ENCODE measurements at places on chromosomes 3 and 15. TPM values are rescaled to one million over a fixed set of nuclear protein-coding genes. Genes with fewer than 3 reads are reported as not detected.

DNA sequence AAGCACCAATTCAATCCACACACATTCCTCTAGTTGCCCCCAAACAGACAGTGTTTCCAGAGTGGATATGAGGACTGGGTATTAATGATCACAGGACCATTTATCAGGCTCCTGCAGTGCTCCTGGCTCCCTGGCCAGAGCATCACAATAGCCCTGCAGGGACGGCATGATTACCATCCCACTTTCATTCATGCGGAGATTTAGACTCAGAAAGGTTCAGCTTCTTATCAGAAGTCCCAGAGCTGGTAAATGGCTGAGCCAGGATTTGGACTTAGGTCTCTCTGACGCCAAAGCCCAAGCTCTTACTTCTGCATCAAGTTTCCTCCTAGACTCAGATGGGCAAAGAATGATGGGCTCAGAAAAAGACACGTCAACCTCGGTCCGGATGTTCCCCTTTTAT lies 2.9 kb upstream of the EPHB3 start:
- H3K27me3 ChIP-seq: no peaks in the 10 kb centered on the region
- H3K27ac ChIP-seq: no peak overlapping the region
- no peak overlapping the region for H3K4me3 ChIP-seq
- DNase-seq: no peak
- H3K36me3 ChIP-seq: no peaks in the 10 kb centered on the region
- peaks cover 13% of the 10 kb centered on the region for H3K4me1 ChIP-seq

GRCh38 chr15:45386420-45386819 lies 8.1 kb upstream of the GATM start:
- no peaks in the 10 kb centered on the region for H3K27me3 ChIP-seq
- H3K36me3 ChIP-seq: no peaks in the 10 kb centered on the region
- DNase-seq: no peak
- peak overlapping the region; percentile 41 for H3K27ac ChIP-seq
- no peak overlapping the region for H3K4me3 ChIP-seq
- peaks cover 10% of the 10 kb centered on the region for H3K4me1 ChIP-seq

- H3K27ac ChIP-seq: no peak overlapping the region
- DNase-seq: no peak
- no peaks in the 10 kb centered on the region for H3K4me1 ChIP-seq
Measured at GRCh38 chr3:119585856-119586570, 6.7 kb downstream of the ADPRH start.

GRCh38 chr3:135927155-135927554 lies 38.4 kb upstream of the PPP2R3A start:
- no peak for DNase-seq
- H3K4me3 ChIP-seq: no peak overlapping the region
- no peak overlapping the region for H3K27ac ChIP-seq
- H3K36me3 ChIP-seq: no peaks in the 10 kb centered on the region
- no peaks in the 10 kb centered on the region for H3K27me3 ChIP-seq
- peaks cover 5% of the 10 kb centered on the region for H3K4me1 ChIP-seq

GRCh38 chr15:100926258-100926657 lies 7.1 kb downstream of the LRRK1 start:
- DNase-seq: no peak
- H3K27ac ChIP-seq: no peak overlapping the region
- no peaks in the 10 kb centered on the region for H3K36me3 ChIP-seq

GRCh38 chr3:28973609-28974008 lies 307.3 kb upstream of the RBMS3 start:
- H3K4me1 ChIP-seq: no peaks in the 10 kb centered on the region
- no peaks in the 10 kb centered on the region for H3K27me3 ChIP-seq
- no peaks in the 10 kb centered on the region for H3K36me3 ChIP-seq
- no peak overlapping the region for H3K27ac ChIP-seq

DNA sequence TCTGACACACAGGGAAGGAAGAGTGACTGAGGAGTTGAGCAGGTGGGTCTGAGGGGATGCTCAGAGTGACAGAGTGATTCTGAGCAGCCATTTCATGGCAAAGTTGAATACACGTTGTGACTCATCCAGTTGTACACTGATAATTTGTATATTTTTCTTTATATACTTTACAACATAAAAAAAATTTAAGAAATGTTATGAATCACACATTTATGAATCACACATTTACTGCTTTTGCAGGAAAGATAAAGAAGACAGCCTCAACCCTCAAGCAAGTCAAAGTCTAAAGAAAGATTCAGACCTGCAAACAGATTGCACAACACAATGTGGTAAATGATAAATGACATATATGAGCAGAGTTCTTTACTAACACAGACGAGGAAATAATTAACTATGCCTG lies 21.0 kb upstream of the CHMP2B start:
- no peaks in the 10 kb centered on the region for H3K27me3 ChIP-seq
- no peaks in the 10 kb centered on the region for H3K36me3 ChIP-seq
- H3K4me1 ChIP-seq: no peaks in the 10 kb centered on the region
- DNase-seq: no peak
- H3K27ac ChIP-seq: no peak overlapping the region
- H3K4me3 ChIP-seq: no peak overlapping the region

The GPR87 gene
- not detected for total RNA-seq

DNA sequence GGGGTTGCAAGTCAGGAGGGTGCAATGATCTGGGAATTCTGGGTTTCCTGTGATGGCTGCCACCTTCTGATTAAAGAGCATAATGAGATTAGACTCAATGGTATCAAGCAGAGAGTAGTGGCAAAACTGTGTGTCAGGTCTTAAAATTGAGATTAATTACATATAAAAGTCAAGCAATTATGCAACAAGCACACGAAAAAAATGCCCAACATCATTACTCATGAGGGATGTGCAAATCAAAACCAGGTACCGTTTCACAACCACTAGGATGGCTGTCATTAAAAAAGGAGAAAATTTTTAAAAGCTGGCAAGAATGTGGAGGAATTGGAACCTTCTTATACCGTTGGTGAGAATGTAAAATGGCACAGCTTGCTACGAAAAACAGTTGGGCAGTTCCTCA lies 205.0 kb downstream of the OSBPL10 start:
- H3K27me3 ChIP-seq: no peaks in the 10 kb centered on the region
- no peak for DNase-seq
- H3K36me3 ChIP-seq: no peaks in the 10 kb centered on the region
- no peak overlapping the region for H3K4me3 ChIP-seq

The DGKG gene
- 35.1 TPM for total RNA-seq

DNA sequence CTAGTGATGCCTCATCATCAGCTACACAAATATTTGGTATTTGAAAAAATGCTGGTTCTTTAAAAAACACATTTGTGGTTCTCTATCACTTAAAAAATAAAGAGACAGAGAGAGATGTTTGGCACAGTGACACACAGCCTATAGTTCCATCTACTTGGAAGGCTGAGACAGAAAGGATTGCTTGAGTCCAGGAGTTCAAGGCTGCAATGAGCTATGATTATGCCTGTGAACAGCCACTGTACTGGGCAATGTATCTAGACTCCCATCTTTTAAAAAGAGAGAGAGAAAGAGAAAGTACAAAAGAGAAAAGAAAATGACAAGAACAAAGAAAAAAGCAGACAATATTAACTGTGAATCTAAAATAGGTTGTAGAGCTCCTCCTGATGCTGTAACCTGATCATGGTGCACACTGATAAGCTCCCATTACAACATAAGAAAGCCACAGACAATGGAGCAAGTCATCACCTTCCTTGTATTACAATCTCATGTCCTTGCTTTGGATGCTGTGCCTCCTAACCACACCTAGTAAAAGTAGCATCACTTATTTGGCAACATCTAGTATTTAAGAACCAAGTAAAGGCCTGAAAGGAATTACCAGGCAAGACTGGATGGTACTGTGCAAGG lies 31.7 kb upstream of the MAP4 start:
- no peak overlapping the region for H3K27ac ChIP-seq
- H3K4me3 ChIP-seq: no peak overlapping the region
- H3K36me3 ChIP-seq: no peaks in the 10 kb centered on the region

DNA sequence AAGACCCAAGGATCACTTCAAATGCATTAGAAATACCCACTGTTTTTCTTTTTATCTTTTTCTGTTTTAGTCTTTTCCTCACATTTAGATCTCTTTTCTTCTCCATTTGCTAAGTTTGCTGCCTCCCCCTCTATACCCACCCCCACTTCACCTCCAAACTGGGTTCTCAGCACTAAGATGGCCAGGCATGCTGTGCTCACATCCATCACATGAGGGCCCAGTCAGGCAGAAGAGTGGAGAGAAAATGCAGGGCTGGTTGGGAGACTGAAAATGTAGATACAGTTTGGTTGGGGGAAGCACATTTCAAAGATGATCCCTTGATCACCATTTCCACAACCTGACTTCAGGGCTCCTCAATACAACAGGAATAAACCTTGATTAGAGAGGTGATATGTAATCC lies 8.7 kb downstream of the GAP43 start:
- H3K27ac ChIP-seq: no peak overlapping the region
- no peak for DNase-seq
- H3K4me3 ChIP-seq: no peak overlapping the region

- H3K4me3 ChIP-seq: no peak overlapping the region
- DNase-seq: no peak
- H3K27me3 ChIP-seq: no peaks in the 10 kb centered on the region
- no peaks in the 10 kb centered on the region for H3K36me3 ChIP-seq
- H3K4me1 ChIP-seq: no peaks in the 10 kb centered on the region
- H3K27ac ChIP-seq: no peak overlapping the region
Measured at GRCh38 chr15:48149858-48150257, 28.2 kb downstream of the MYEF2 start.

GRCh38 chr3:53046171-53047170 lies 598 bp upstream of the SFMBT1 start:
- no peaks in the 10 kb centered on the region for H3K4me1 ChIP-seq
- H3K27me3 ChIP-seq: no peaks in the 10 kb centered on the region
- H3K27ac ChIP-seq: peak overlapping the region; percentile 91

DNA sequence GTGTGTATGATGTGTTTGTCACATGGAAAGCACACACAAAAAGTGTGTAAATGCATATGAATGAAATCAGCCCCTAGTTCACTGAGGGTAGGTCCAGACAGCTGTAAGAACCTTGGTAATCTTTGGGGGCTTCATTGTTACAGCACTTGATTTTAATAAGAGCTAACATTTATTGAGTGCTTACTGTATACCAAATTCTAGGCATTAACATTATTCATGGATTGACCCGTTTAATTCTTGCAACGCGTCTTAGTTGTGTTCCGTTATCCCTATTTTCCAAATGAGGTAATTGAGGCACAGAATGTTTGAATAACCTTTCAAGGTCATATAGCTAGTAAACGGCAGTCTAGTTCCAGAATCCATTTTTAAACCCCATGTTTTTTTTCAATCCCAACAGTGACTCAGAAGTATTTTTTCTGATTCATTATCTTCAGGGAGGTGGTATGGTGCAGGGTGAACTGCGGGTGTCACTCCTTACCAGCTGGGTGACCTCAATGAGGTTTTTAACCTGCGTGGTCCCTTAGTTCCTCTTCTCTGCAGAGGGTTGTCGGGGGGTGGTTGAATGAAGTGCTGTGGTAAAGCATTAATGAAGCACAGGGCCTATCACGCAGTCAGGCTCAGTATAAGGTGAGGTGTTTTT lies 14.2 kb downstream of the RAB8B start:
- DNase-seq: no peak
- peaks cover 4% of the 10 kb centered on the region for H3K4me1 ChIP-seq
- H3K36me3 ChIP-seq: no peaks in the 10 kb centered on the region
- no peaks in the 10 kb centered on the region for H3K27me3 ChIP-seq
- H3K27ac ChIP-seq: no peak overlapping the region
- no peak overlapping the region for H3K4me3 ChIP-seq

GRCh38 chr15:27573805-27574485 lies 525.2 kb downstream of the OCA2 start:
- no peaks in the 10 kb centered on the region for H3K4me1 ChIP-seq
- H3K27me3 ChIP-seq: no peaks in the 10 kb centered on the region
- H3K4me3 ChIP-seq: no peak overlapping the region
- DNase-seq: no peak

The SLC28A2 gene
- total RNA-seq: not detected

- DNase-seq: peak; percentile 73
- H3K27ac ChIP-seq: no peak overlapping the region
- H3K4me1 ChIP-seq: no peaks in the 10 kb centered on the region
- no peak overlapping the region for H3K4me3 ChIP-seq
- no peaks in the 10 kb centered on the region for H3K27me3 ChIP-seq
Measured at GRCh38 chr3:39879581-39879980, 70.2 kb downstream of the MYRIP start.

GRCh38 chr15:80031841-80032240 lies 27.6 kb upstream of the ZFAND6 start:
- no peak overlapping the region for H3K4me3 ChIP-seq
- H3K27me3 ChIP-seq: no peaks in the 10 kb centered on the region
- no peaks in the 10 kb centered on the region for H3K36me3 ChIP-seq
- H3K27ac ChIP-seq: no peak overlapping the region

The USF3 gene
- total RNA-seq: 33.4 TPM

DNA sequence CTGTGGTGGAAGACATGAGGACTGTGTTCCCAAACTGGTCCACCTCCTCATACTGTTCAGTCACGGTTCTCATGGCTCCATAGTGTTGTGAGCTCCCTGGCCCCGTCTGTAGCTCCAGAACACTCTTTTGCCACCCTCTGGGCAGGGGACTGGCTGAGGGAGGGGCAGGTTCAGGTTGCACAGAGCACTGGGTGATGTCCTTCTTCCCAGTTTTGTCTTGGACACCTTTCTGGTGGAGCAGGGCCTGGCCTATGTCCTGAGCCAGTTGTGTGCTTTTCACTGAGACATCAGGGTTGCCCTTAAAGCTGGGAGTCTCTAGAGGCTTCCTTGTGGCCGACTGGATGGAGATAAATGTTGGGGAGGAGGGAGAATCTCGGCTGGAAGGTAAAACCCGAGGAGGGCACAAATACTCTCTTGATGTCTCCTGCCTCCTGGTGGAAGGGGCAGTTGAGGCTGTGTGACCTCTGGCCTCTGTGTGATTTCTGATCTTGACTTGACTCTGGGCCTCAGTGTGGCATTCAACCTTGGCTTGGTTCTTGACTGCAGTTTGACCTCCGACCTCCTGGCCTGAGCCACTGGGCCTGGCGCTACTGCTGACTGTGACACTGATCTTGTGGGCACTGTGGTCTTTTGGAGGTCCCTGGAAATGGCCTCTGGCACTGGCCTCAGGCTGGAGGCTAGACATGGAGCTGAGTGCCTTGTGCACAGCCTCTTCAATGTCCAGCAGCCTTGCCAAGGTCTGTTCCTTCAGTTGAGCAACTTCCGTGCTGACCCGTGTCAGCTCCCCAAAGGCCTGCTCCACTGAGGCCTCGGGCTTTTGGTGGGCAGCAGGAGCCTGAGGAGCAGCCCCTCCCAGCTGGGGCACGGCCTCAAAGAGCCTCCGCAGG lies 8.1 kb downstream of the XIRP1 start:
- H3K27ac ChIP-seq: peak overlapping the region; percentile 83
- DNase-seq: no peak
- H3K27me3 ChIP-seq: no peaks in the 10 kb centered on the region
- peaks cover 39% of the 10 kb centered on the region for H3K4me1 ChIP-seq
- H3K4me3 ChIP-seq: no peak overlapping the region

The COL7A1 gene
- total RNA-seq: 0.67 TPM

The GREM1 gene
- total RNA-seq: 0.44 TPM

The KLF15 gene
- total RNA-seq: 30.9 TPM

GRCh38 chr3:38916706-38917105 lies 100.7 kb upstream of the SCN10A start:
- no peaks in the 10 kb centered on the region for H3K4me1 ChIP-seq
- DNase-seq: no peak
- H3K36me3 ChIP-seq: no peaks in the 10 kb centered on the region
- no peak overlapping the region for H3K4me3 ChIP-seq

Measured in thyroid gland (tissue), 4 donors.